Left colon (tissue), 2 donors: ENCODE measurements at places on chromosomes 16 and 17. TPM values are rescaled to one million over a fixed set of nuclear protein-coding genes. Genes with fewer than 3 reads are reported as not detected.

The SPATA22 gene
- total RNA-seq, result not detected

The MMP28 gene
- 62.7 TPM for total RNA-seq

The CDIPT gene
- total RNA-seq, result 62.9 TPM

The CES4A gene
- total RNA-seq, result 12.1 TPM

The PPM1E gene
- total RNA-seq, result 0.22 TPM

The PRR29 gene
- not detected for total RNA-seq

The CCL8 gene
- not detected for total RNA-seq

The ORC6 gene
- 8.6 TPM for total RNA-seq

The GNAO1 gene
- 3.6 TPM for total RNA-seq

The KRTAP4-9 gene
- not detected for total RNA-seq

The SLC16A5 gene
- total RNA-seq, result 26.6 TPM

The FZD2 gene
- 1.6 TPM for total RNA-seq

The SUMO2 gene
- 235 TPM for total RNA-seq

The TMEM256 gene
- total RNA-seq, result 81.0 TPM

GRCh38 chr16:58464047-58464915, 35.7 kb upstream of the NDRG4 start:
- DNase-seq, result no peak

- DNase-seq, result no peak
These were observed 47.4 kb upstream of the ZFHX3 start for GRCh38 chr16:73095142-73095820.

DNA sequence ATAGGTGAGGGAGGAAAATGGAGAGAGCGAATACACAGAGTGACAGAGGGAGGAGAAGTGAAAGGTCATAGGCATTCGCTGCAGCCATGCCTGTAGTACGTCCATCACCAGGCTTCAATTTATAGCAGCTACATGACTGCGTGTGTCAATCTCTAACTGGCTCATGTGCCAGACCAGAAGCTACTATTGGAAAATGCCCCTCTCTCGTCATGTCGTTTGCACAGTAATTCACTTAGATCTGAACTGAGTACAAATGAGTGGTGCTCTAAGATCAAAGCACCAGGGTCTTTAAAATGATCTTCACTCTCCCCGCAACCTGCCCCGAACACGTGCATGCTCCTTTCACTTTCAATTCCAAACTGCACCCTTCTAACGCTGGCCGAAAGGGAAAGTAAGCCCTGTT, 51.3 kb downstream of the ADCY9 start:
- DNase-seq, result no peak

DNA sequence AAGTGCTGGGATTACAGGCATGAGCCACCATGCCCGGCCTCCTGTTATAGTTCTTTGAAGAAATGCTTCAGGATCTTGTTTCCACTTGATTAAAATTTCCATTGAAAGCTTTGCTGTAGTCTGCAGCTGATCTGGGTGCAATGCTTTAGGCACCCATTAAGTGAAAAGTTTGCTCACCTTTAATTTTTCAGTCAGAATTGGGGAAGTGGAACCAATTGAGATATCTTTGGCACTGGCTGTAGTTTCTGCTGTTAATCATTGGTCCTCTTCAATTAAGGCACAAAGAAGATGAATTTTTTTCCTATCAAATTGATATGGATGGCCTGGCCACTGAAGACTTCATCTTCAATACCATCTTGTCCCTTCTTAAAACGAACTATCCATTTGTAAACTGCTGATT, 336.1 kb upstream of the TBX2 start:
- DNase-seq, result no peak

- no peak for DNase-seq
These were observed 26.1 kb downstream of the SLC5A10 start for GRCh38 chr17:18978050-18978449.

- no peak for DNase-seq
These were observed 10.5 kb upstream of the CYLD start for GRCh38 chr16:50731130-50731988.

- DNase-seq, result no peak
These were observed 839.9 kb upstream of the CDH8 start for GRCh38 chr16:62876133-62876532.

- no peak for DNase-seq
These were observed 10.8 kb downstream of the EMP2 start for GRCh38 chr16:10569621-10570020.

DNA sequence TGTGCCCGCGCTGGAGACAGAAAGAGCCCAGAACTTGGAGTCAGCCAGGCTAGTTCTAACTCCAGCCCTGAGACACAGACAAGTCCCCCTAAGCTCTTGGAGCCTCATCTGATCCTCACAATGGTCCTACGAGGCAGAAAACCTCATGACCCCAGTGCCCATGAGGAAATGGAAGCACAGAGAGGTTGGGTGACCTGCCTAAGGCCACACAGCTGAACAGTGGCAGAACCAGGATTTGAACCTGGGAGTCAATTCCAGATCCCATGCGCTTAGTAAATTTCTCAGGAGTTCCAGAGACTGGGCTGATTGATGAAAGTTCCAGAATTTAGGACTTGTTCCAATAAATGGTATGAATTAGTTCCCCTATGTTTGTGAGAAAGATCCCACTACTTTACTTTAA, 39.0 kb upstream of the LITAF start:
- DNase-seq, result no peak

GRCh38 chr17:67569015-67569451, 148.7 kb upstream of the NOL11 start:
- DNase-seq, result no peak

- DNase-seq, result no peak
These were observed 19.8 kb downstream of the MNT start for GRCh38 chr17:2380950-2381649.

- DNase-seq, result no peak
These were observed at the start of gene NTN3 for GRCh38 chr16:2471016-2471652. Gene NTN3 (plus strand): TSS chr16:2471297. CDS start chr16:2471702, 405 bp downstream.

- peak; percentile 84 for DNase-seq
These were observed 21.8 kb downstream of the ACSM1 start for GRCh38 chr16:20675488-20676267.

DNA sequence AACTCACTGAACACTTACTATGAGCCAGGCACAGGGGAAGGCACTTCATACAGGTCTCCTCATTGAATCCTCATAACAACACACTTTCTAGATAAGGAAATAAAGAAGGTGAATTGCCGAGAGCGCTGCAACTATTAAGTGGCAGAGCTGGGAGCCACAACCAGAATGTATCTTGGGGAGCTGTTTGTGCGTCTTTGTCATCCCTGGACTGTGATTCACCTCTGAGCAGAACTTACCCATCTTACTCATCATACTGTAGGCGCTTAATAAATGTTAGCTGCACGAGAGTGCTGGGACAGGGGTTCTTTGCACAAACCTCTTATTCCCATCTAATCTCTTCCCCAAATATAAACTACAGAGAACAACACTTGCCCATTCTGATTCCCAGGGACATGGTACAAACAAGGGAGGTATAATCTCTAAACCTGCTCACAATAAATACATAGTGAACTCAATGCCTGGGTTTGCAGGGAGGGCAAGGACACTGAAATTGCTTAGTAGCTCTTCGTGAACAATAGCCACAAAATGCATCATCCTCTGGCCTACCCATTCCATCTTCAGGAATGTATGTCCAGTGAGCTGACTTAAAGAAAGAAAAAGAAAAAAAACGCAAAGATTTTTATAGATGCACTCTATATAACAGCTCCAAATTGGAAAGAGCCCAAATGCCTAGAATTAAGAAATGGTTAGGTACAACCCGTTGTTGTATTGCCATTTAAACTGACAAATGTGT, 43.0 kb downstream of the MYO18A start:
- DNase-seq, result no peak

DNA sequence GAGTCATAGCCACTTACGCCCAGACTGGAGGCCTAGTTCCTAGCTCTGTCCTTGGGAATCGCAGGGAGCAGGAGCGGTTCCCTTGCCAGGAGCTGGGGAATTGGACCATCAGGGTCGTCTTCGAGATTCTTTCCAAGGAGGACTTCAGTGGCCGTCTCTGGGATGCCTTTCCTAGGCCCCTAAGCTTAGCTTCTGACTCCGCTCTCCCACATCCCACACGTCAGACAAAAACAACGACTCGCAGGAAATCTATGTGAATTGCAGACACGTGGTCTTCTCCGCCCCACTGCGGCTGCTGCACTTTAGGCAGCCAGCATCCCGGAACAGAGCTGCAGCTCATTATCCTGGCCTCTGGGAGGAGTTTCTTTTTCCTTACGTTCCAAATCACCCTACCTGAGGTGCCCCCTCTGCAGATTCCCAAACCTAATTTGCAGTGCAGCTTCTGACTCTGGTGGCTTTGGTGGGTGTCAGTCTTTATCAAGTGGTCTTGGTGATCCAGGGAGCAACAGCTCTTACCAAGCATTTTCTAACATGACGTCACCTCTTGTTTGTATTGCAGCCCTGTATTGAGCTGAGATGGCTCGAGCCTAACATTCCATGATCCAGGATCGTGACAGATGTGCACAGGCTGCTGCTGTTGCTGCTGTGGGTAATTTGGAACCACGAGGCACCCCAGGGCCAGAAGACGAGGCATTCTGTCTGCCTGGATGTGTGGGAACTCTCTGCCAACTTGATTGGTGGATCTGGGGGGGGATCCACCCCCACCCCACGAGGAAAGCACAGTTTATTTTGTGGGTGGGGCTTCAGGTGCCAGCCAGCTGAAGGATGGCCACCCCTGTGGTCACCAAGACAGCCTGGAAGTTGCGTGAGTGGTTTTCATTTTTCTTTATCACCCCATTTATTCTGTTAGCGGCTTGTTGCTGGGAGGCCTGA, 1.1 kb downstream of the KATNB1 start:
- DNase-seq, result peak; percentile 68

DNA sequence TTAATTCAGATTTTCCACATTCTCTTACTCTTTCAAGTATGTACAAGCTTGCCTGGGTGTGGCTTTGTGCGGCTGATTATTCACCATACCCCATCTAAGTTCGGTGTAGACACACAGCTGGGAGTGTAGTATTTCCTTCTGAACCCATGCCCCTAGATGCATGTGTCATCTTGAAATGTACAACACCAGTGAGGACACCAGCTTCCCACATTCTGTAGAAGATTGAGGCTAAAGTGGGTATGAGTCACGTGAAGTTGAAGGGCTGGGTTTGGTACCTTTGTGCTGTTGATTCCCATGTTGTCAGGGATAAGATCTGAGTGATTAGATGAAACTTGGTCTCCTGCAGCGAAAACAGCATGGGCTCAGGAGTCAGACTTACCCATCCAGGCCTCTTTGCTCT, 14.6 kb upstream of the DHX8 start:
- DNase-seq, result no peak

GRCh38 chr16:57185446-57185944, 344 bp downstream of the PSME3IP1 start:
- peak; percentile 57 for DNase-seq

DNA sequence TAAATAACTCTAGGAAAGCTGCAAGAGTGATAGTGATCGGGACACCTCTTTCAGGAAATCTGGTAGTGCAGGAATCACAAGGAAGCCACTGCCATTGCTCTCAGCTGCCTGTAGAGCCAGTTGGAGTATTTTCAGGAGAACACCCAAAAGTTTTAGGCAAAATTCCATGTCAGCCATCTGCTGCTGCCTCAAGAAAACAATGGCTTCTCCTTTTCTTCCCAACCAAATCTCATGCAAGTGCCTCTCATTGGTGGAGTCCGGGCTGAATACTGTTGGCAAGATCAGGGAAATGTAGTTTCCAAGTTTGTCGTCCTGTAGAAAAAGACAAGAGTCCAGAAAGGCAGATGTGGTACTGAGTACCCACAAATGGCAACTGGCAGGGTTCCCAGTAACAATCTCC, 54.9 kb upstream of the TANC2 start:
- no peak for DNase-seq

DNA sequence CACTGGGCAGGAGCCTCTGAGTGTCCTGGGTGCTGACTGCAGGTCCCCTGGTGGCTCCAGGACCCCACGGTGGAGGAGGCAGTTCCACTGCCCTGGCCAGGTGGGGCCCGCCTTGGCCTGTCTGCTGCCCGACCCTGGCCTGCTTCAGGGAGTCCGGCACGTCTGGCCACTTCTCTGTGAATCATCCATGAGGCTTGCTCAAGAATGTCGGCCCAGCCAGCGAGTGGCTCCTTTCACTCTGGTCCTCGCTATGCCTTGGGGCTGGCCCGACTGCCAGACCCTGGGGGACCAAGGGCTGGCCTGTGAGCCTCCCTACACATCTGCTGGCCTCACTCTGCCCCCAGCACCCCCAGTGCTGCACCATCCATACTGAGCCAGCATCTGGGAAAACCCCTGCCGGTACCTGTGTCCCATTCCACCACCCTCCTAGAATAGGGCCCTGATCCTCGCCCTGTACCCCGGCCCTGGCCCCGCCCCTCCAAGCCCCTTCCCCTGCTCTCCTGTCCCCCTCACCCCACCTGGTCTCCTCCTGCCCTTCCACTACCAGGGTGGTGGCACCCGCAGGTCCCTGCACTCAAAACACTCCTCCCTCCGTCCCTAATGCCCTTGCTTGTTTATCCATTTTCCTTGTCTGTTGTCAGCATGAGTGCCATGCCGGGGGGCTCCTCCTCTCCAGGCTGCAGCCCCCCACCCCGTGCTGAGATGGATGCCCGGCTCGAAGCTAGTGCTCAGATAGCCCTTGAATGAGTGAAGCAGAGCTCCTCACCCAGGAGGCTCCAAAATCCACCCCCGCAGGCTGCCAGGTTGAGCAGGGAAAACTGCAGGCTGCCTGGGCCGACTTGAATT, 35.5 kb downstream of the ADCY7 start:
- peak; percentile 26 for DNase-seq

DNA sequence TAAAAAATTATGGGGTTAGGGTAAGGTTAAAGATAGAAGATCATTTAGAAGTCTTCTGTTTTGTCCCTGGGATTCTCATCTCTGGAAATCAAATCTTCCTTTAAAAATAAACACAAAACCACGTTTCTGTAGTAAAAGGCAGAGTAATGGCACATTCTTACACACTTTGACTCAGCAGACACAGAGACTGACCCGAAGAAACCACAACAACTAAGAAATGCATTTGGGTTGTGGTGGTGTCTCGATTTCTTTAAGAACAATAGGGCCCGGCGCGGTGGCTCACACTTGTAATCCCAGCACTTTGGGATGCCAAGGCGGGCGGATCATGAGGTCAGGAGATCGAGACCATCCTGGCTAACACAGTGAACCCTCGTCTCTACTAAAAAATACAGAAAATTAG, 54.9 kb upstream of the MYH10 start:
- no peak for DNase-seq

DNA sequence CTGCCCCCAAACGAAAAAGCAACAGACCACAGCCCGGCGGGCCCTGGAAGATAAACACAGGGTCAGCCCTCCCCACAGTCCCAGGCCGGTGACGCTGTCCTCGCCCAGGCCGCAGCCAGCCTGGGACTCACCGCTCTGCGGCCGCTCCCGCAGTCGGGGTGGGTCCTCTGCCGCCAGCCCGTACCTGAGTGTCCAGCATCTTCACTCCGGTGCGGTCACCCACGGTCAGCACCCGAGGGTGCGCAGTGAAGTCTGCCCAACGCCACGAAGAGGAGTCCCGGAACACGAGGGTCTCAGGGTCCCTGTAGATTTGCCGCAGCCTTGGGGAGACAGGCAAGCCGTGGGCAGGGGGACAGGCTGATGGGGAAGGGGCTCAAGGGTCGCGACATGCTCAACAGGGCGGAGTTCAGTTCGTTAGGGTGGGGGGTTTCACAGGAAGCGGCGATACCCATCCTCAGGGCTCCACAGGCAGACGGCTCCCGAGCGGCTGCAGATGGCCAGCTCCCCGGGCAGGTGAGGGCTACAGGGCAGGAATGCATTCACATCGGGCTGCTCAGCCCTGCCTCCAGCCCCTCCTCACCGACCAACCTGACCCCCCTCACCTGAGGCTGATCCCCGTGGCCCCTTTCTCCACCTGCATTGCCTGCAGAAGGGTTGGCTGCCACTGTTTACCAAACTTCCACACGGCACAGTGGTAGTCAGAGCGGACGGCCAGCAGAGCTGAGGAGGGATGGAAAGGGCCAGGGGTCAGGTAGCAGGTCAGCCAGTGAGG, 5.5 kb downstream of the TAF1C start:
- no peak for DNase-seq
